SW480 (cell line): ENCODE measurements at places on chromosomes 4 and X.

DNA sequence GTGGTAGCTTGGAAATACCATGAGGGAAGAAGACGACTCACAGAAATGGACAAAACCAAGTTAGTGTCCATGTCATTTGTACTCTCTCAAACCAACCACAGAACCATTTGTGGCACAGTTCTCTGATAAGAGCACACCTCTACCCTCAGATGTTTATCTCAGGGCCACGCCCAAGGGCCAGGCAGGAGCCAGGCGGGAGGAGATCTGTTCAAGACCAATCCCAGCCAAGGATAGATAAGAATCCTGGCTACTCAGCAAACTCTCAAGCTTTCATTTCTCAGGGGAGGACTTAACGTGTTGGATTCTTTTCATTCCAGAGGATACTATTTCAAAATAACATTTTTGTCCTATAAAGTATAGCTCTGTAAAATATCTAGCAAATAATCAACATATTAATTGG lies 95.0 kb downstream of the NYX start:
- DNase-seq: peak; percentile 32

GRCh38 chr4:174860588-174860987 lies 31.5 kb upstream of the GLRA3 start:
- no peak for DNase-seq

DNA sequence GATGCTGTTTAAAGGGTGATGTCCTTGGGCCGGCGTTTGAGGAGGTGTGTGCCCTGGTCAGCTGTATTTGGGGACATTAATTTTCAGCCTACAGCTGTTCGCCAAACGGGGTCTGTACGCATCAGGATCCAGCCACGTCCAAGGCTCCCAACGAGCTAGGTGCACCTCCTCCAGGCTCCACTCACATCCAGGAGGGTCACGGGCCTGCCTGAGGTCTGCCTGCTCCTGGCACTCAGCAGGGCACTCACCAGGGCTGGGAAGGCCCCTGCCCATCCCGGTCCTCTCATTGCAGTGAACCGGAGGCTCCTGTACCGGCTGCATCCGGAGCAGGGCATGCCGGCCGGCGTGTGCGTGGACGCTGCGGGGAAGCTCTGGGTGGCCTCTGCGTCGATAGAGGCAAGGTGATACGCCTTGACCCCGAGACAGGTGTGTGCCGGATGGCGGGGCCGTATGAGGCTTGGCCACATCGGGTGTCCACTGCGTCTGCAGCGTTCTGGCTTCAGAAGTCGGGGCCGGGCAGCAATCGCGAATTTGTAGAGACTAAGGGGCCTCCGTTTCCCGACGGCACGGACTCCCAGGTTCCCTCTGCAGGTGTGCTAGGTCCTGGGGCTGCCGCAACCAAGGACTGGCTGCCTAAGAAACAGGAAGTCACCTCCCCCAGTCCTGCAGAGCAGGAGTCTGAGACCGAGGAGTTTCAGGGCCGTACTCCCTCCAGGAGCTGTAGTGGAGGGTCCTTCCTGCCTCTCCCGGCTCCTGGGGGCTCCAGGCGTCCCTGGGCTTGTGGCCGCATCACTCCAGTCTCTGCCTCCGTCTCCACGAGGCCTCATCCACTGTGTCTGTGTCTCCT lies 27.5 kb upstream of the PLCXD1 start:
- no peak for DNase-seq

GRCh38 chr4:2042204-2042946 lies 16.8 kb upstream of the NAT8L start:
- no peak for DNase-seq

GRCh38 chrX:51456246-51456645 lies 40.1 kb downstream of the NUDT11 start:
- DNase-seq: no peak
